ENCODE measurements at places on chromosomes 5 and 9.
A peak's percentile ranks its signal among the peaks of the same experiment; 100 is the strongest.

GRCh38 chr5:72604111-72604797, 97.0 kb upstream of the ZNF366 start:
- DNase-seq = no peak

GRCh38 chr5:136073714-136074529, 45.1 kb downstream of the TGFBI start:
- DNase-seq = no peak

DNA sequence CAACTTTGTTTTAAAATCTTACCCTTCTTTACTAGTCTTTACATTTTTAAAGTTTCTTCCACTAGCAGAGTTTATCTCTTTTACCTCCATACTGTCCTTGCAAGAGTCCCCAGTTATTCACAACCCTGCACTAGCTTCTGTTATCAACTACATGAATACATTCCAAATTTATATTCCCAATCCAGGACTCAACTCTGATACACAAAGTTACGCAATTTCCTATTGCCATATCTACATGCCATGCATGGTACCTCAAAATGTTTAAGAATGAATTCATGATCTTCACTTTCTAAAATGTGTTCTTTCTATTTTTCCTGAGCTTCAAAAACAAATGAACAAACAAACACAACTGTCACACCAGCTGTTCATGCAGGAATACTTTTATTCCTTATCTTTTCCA, 668.7 kb downstream of the CDH18 start:
- DNase-seq = no peak

DNA sequence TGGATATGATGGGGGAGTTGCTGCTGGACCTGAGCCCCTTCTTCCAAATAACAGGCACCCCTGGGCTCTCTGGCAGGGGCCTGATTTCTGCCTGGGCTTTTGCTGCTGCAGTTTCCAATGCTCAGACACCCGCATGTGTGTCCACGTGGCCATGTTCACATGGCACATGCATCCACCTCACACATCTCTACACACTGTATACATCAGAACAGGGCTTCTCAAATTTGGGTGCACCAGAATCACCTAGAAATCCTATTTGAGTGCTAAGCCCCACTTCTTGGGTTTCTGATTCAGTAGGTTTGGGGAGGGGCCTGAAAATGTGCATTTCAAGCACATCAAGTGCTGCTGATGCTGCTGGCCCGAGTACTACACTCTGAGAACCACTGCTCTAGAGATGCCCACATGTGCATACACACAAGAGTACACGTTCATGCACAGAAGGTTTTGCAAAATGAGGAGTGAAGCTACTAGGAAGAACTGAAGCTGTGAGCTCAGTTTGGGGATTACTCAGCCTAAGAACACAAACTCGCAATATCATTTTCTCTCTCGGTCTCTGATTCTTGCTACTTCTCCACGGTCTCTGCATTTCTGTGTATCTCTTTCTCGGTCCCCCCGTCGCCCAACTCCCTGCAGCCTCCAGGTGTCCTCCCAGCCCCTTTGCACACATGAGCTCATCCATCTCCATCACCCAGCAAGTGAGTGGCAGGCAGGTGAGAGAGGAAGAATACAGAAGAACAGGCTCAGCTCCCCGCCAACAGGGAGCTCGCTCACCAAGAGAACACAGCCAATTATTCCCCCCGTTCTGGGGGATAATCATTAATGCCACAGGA, 97.0 kb downstream of the PCDH1 start:
- DNase-seq = no peak

GRCh38 chr5:179788193-179788854, 5.5 kb upstream of the LTC4S start:
- no peak for DNase-seq

GRCh38 chr5:176886336-176887251, 12.6 kb downstream of the HK3 start:
- no peak for DNase-seq

DNA sequence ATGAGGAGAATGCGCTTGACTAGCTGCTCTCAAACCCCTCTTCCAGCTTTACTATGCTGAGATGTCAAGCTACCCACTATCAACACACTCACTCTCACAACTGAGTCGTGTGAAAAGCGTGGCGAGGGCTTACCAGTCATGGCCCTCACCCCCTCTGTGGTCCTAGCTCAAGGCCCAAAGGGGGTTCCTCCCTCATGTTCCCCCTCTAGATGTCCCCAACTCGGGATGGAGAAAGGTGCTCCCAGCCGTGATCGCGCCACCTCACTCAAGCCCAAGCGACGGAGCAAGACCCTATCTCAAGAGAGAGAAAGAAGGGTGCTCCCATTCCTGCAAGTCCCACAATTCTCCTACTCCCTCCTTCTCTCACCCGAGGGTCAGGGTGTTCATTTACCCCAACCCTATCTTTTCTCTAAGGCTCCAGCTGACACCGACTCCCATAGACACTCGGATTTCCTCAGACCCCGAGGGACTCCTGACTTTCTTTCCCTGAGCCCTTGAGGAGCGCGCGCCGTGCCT, 559 bp downstream of the SLC38A9 start:
- DNase-seq = no peak

- DNase-seq = no peak
Observed at GRCh38 chr5:34914671-34915138, 599 bp downstream of the RAD1 start.

GRCh38 chr5:145510324-145510723, 324.8 kb downstream of the PRELID2 start:
- DNase-seq = no peak

- DNase-seq = no peak
Observed at GRCh38 chr9:19994296-19994695, 205.5 kb upstream of the SLC24A2 start.

GRCh38 chr9:117414220-117414905, 494 bp downstream of the ASTN2 start:
- DNase-seq = peak; percentile 31

DNA sequence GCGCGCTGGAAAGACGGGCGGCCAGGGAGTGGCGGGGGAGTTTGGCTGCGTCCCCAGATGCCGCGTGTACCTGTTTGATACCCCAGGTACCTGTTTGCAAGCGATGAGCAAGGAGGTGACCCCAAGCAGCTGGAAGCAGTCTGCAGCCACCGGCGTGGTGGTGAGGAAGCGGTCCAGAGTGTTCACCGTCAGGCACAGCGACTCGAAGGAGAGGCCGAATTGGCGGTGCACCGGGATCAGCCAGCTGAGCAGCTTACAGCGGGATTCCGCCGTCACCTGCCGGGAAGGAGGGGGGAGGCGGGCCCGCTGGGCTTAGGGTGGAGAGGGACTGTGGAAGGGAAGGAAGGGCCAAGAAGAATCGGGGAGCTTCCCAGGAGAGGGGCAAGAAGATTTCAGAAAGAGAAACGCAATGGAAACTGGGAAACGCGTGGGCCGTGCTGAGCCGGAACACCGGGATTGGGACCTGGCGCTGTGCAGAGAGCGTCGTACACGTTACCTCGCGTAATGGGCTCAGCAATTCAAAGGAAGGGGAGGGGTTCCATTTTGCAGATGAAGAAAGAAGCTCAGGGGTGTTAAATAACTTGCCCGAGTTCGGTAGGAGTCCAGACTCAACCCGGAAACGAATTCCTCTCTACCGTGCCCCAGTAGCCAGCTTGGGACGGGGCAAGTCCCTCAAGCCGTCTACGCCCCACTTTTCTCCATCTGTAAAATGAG, 980 bp downstream of the CCNO start:
- DNase-seq = no peak

DNA sequence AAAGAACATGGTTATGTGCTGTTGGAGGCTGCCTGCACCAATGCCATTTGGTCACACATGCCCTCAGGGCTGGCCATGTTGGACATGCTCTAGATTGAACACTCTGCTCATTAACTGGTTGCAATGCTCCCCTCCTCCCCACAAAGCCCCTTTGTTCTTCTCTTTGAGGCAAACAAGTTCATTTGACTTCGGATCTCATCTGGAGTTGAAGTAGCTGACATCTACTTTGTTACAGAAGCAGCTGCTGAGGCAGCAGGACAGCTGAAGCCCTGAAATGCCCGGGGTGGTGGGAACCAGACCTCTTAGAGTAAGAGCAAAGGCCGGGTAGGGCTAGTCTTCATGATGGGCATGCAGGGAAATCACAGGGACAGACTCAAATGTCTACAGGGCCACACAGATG, 123.5 kb downstream of the APBA1 start:
- DNase-seq = no peak

DNA sequence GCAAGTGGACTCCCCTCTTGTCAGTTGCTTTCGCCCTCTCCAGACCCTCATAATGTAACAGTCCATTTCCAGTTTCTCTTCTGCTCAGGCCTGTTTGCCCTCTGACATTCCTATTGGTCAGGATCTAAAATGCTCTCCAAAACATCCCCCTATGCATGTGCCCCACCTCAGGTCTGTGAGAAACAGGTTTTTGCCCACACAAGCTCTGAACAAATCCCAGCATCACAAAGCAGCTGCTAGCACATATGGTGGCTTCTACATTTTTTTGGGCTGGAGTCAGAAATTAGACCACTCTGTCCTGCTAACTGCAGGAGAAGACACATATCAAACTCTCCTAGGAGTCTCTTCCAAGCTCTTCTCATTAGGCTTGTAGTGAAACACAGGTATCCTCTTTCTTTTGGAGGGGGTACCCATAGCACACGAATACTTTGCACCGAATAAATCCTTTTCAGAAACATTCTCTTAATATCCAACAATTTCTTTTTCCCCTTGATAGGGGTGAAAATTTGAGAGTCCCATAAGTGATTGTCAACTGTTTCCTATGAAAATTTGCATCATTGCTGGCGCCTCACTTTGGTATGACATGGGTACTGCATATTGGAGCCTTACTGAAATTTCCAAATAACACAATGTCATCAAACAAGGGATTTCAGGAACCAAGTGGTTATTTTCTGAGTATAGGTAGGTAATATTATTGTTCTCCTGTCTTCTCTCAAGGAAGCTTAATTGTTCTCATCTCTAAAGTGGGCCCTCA, 19.3 kb upstream of the HSPA9 start:
- DNase-seq = no peak

GRCh38 chr5:35171078-35171477, 59.2 kb downstream of the PRLR start:
- no peak for DNase-seq

DNA sequence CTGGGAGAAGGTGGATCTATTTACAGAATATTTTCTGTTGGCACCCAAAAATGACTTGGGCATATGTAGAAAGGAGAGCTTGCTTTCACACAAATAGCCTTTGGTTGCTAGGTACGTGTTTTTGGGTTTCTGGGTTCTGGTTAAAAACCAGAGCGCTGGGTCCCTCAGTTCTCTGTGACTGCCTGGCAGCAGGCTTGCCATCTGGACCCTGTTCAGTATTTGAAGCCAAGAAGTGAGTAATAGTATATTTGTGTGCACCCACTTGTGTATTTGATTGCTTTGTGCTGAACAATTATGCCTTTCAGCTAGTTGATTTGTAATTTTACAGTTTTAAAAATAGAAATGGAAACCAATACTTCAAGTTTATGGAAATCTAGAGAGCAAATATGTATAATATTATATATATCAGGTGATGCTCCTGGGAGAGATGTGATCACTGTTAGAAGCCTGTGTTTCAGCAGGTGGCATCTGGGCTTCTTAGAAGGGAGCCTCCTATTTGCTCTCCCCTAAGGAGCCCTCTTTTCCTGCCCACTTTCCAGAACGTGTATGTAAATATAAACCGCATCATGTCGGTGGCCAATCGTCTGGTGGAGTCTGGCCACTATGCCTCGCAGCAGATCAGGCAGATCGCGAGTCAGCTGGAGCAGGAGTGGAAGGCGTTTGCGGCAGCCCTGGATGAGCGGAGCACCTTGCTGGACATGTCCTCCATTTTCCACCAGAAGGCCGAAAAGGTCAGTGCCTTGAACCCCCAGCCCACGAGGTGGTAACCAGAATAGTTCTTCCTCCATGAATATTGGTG, 153.6 kb downstream of the TRIO start:
- DNase-seq = no peak

GRCh38 chr9:126471084-126471624, 142.6 kb upstream of the LMX1B start:
- no peak for DNase-seq
